Thymus (tissue), 14 donors: ENCODE measurements at places on chromosomes 4 and X.

GRCh38 chr4:69888336-69888735, 28.4 kb upstream of the SULT1E1 start:
- DNase-seq, result no peak

- DNase-seq, result no peak
Observed at GRCh38 chrX:75076429-75076828, 79.7 kb downstream of the ABCB7 start.

DNA sequence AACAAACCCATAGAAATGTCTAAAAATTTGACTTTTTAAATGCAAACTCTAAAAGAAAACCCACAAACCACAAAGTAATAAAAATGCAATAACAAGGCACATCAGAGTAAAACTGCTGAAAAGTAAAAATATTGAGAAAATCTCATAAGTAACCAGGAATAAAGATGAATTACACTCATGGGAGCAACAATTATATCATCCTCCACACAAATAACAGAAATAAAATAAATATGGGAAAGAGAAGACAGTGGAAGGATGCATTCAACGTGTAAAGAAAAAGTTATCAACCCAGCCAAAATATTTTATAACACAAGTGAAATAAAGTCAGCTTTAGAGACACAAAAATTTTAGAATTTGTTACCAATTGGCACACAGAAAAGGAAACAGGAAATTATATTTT, 1420.2 kb downstream of the PCDH18 start:
- no peak for DNase-seq

GRCh38 chr4:38009949-38010348, 49.8 kb downstream of the PTTG2 start:
- no peak for DNase-seq

DNA sequence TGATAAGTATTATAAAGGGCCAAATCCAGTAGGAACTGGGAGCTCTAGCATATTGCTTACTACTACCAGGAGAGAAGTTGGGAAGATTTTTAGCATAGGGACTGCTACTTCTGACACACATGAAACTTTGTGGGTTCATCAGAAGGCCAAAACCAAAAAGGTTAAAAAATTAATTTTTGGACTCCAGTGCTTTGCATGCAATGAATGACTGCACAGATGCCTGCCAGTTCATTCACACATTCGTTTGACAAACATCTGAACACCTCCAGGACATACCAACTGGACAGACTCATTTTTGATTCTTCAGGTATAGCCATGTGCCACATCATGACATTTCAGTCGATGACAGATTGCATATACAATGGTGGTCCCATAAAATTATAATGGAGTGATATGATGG, 79.8 kb downstream of the MID1IP1 start:
- DNase-seq, result no peak

GRCh38 chr4:126718136-126718535, 914.6 kb upstream of the INTU start:
- DNase-seq, result no peak

DNA sequence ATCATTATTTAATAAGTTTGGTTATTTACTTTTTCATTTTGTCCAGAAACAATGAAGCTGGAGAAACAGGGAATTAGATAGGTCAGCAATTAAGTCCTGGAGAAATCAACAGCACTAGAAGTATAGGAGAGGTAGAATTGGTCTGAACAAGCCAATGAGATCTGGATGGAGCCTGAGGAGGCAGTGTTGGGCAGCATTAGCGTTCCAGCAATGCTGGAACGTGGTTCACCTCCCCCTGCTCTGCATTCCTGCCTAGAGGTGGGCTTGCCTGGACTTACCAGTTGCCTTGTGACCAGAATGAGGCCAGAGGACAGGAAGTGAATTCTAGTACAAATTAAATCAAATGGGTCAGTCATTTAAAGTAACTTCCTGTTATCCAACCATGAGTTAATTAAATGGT, 4.6 kb downstream of the RASSF6 start:
- no peak for DNase-seq

GRCh38 chr4:138599965-138600364, 357.8 kb upstream of the SLC7A11 start:
- no peak for DNase-seq

GRCh38 chrX:15985937-15986336, 131.3 kb upstream of the AP1S2 start:
- no peak for DNase-seq

GRCh38 chr4:121510341-121510874, 129.6 kb upstream of the QRFPR start:
- DNase-seq, result no peak

DNA sequence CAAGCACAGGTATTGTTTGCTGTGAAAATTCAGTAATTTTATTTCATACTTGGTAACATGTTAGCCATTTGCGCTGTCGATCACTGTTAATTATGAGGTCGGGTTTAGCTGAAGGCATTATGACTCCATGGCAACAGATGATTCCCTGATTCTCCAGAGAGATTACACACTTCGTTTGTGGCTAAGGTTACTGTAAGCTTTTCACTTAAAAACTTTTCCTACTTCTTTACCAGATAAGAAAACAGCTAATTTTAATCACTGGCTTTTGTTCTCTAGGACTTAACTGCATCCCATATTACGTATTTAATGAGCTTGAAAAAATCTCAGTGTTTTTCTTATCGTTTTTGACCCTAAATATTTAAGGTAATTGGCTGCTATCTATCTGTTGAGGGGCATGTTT, 2.1 kb downstream of the GSTCD start:
- DNase-seq, result no peak

DNA sequence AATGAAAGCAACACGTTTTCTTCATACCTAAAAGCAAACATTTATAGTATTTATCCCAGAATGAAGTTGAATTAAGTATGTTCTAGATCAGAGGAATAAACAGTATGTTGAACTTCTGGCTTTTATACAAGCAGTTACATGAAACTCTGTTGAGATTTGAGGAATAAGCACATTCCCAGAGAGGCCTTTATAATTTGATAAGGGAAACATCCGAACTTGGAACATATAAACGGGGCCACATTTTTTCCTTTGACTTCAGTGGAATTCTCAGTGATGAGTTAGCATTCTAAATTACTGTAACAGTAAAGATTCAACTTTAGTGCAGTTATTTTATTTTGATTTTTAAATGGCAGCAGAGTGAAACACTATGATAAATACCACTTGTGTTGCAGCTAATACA, 119.5 kb downstream of the GLRA3 start:
- no peak for DNase-seq

DNA sequence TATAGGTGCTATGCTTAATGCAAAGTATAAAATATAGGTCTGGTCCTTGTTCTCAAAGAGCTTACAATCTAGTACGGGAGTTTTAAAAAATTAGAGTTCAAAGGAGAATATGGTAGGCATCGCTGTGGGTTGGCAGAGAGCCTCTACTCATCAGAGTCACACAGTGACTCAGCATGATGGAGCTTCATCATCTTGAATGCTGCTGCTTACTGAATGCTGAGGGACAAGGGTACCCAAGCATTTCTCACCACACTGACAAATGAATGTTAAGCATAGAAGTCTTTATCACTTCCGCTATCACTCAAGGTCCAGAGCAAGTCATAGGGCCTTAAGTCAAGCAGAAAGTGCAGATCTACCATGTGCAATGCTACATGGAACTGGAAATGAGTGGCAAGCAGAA, 268.6 kb upstream of the IGFBP7 start:
- no peak for DNase-seq

- no peak for DNase-seq
Observed at GRCh38 chr4:118981171-118981838, 92.7 kb downstream of the SYNPO2 start.

- no peak for DNase-seq
Observed at GRCh38 chrX:14295426-14295825, 233.9 kb upstream of the GLRA2 start.

DNA sequence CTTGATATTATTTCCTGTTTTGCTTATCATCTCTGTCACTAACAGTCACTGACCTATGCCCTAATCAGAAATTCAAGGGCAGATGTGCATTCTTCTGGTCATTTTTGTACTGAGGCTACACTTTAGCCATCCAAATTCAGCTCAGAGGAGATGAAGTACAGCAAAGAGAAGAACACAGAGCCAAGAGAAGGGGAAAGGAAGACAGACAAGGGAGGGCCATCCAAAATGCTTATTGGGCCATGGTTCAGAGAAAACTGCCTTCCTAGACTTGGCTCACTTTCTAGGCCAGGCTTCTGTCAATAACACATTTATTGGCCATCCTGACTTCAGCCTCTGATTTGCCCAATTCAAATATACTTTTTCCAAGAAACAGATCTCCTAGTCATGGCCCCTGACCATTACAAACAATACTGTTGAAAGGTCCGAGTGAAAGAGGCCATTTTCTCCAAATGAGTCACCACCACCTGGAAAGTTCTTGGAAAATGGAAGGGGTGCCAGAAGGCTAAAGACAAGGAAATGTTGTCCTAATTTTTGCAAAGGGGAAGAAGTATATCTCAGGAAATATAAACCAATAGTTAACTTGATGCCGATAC, 56.4 kb downstream of the DCX start:
- no peak for DNase-seq

DNA sequence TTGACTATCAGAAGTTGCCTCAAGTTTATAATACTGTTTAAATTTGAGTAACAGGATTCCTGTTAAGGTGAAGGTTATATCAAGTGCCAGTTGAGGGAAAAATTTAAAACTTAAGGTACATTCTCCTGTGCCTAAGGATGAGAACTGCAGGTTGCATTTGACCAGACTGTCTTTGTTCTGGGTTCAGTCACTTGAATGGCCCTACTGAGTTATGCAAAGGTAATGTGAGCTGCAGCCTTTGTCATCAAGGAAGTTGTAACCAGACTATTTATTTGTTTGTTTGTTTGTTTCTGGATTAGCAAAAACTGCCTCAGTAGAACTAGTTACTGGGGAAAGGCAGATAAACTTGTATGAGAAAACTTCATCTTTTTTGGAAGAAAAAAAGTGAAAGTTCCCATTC, 131.9 kb downstream of the ATOH1 start:
- DNase-seq, result no peak

GRCh38 chr4:2651998-2652397, 104.1 kb downstream of the TNIP2 start:
- no peak for DNase-seq

GRCh38 chr4:62252728-62253127, 1052.6 kb downstream of the ADGRL3 start:
- DNase-seq, result no peak

DNA sequence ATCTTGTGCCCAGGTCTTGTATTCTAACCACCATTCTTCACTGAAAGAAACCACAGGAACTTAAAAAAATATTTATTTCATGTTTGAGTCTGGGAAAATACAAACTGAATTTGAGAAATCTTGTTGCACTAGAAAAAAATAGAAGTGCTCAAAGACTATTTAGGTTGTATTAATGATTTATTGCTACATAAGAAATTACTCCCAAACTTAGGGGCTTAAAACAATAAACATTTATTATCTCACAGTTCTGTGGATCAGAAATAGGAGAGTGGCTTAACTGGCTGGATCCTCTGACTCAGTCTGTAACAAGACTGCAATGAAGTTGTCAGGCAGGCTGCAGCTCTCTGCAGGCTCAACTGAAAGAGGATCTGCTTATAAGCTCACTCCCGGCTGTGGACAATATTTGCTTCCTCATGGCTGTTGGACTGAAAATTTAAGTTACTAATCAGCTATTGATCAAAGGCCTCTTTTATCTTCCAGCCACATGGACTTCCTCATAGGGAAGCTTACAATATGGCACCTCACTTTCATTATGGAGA, 295.4 kb upstream of the FAM241A start:
- no peak for DNase-seq

GRCh38 chrX:134599184-134599914, 58.9 kb downstream of the PLAC1 start:
- no peak for DNase-seq

DNA sequence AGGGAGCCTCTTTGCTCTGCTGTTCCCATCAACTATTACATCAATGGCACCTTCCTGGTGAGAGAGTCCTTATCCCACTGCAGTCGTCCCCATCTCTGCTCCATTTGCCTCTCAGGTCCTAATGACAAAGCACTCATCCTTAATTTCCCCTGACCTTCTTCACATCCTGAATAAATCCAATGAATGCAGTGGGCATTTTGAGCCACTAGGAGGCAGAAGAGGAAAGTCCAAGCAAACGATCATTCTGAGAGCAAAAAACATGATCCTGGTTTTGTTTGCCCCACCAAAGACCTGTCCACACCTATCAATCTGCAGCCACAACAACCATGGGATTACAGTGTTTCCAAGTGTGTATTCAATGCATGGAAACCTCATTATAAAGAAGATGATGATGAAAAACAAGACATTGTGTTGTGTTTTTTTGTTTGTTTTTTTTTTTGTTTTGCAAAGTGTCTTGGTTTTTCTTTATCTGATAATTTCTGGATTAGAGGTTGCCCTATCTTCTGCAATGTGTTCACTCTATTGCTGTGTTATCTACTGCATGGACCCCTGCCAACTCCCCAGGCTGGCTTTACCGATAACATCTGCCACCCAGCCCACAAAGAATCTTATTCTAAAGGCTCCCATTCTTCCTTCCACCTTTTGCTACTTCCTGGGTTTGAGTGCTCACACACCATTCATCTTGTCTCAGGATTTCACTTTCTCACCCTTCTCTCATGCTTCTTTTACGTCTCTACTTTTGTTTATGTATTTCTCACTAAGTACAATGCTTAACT, 207.2 kb downstream of the NLGN4X start:
- peak; percentile 53 for DNase-seq

DNA sequence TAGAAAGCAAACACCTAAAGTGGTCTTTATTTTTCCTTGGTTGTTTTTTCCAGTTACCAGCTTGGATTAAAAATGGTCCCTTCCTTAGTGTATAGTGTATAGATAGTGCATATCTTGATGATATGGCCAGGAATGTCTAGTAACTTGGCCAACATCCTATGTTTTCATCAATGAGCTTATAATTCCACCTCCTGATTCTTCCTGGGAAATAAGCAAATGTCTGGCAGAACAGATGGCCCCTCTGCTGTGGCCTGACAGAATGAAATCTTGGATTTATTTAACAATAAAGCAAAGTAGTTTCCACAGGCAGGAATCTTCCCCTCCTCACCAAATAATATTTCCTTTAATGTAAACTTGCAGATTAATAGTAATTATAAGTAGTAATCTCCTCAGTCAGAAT, 6.1 kb downstream of the SCARB2 start:
- DNase-seq, result no peak

DNA sequence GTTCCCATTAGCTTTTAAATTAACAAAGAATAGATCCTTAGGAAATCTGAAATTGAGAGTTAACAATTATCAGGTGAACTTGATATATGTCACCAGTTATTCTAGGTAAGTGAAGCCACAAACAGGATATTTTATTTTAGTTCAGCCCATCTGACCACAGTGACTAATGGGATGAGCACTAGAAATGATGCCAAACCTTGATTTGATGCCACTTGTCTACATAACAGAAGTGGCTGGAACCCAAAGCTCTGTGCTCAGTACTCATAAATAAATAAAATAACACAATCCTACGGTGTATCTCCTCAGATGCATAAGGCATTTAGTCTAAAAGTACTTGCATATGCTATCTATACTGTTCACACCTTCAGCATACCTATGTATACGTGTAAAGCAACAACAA, 12.2 kb downstream of the SLITRK4 start:
- DNase-seq, result no peak

DNA sequence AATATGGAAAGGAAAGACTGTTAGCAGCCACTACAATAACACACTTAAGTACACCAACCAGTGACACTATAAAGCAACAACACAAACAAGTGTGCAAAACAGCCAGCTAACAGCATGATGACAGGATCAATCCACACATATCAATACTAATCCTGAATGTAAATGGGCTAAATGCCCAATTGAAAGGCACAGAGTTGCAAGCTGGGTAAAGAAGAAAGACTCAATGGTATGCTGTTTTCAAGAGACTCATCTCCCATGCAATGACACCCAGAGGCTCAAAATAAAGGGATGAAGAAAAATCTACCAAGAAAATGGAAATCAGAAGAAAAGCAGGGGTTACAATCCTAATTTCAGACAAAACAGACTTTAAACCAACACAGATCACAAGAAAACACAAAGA, 94.2 kb upstream of the ENPEP start:
- DNase-seq, result no peak
